ENCODE measurements at places on chromosomes 3 and 15.

- H3K27me3 ChIP-seq = no peaks in the 10 kb centered on the region
- H3K4me3 ChIP-seq = no peak overlapping the region
- no peaks in the 10 kb centered on the region for H3K36me3 ChIP-seq
- DNase-seq = no peak
- H3K27ac ChIP-seq = peak overlapping the region; percentile 80
Observed at GRCh38 chr3:5016211-5017161, 37.2 kb downstream of the BHLHE40 start.

DNA sequence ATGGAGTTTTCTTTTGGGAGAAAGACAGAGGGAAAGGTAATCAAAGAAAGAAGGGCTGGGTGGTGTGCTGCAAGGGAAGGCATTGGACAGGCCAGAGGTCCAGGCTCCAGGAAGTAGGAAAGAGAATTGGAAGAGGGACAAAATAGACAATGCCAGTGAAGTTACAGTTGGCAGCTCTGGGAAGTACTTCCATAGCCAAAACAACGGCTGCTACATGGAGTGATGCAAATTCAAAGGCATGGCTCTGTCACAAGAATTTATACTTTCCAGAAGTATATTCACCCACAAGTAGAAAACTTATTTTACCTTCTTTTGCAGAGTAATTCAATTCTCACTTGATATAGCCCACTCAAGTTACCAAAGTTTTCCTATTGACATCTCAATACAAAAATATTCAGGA, 191.5 kb downstream of the TNIK start:
- H3K4me3 ChIP-seq = no peak overlapping the region
- H3K4me1 ChIP-seq = peaks cover 22% of the 10 kb centered on the region
- no peaks in the 10 kb centered on the region for H3K27me3 ChIP-seq
- H3K36me3 ChIP-seq = no peaks in the 10 kb centered on the region
- no peak overlapping the region for H3K27ac ChIP-seq

- DNase-seq = no peak
- no peak overlapping the region for H3K27ac ChIP-seq
- H3K4me1 ChIP-seq = peaks cover 3% of the 10 kb centered on the region
- peaks cover 23% of the 10 kb centered on the region for H3K36me3 ChIP-seq
- H3K4me3 ChIP-seq = no peak overlapping the region
Observed at GRCh38 chr15:55827955-55828354, 85.0 kb upstream of the PRTG start.

DNA sequence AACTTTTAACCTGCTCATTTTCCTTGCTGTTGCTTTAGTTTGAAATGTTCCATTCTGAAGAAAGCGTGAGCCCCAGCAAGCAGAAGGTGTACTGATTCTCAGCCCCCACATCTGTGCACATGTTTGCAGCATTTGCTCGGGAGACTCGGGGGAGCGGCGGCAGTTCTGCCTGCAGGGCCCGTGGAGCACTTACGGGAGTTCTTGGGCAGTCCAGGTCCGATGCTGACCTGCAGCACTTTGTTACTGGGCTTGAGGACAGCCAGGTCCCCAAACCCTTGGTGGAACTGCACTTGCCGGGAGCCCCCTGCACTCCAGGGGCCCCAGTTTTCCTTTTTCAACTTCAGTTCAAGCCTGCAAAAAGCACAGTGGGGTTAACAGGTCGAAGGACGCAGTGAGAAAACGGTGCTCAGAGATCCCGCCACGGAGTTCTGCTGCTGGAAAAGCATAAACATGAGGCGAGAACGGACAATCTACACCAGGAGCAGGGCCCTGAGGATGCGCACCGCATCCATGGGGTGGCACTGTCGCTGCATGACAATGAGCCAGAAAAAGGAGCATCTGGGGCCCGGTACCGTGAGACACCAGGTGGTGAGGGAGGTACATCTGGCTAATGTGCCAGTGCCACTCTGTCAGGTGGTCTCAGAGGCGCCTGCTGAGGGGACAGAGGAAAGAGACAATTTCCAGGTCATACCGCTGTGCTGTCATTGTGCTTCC, 45.6 kb upstream of the LDHAL6B start:
- DNase-seq = no peak
- H3K4me1 ChIP-seq = peaks cover 34% of the 10 kb centered on the region
- H3K36me3 ChIP-seq = peaks cover 31% of the 10 kb centered on the region
- no peaks in the 10 kb centered on the region for H3K27me3 ChIP-seq
- H3K27ac ChIP-seq = no peak overlapping the region

- DNase-seq = no peak
- H3K4me3 ChIP-seq = no peak overlapping the region
- no peaks in the 10 kb centered on the region for H3K27me3 ChIP-seq
- H3K4me1 ChIP-seq = no peaks in the 10 kb centered on the region
- no peak overlapping the region for H3K27ac ChIP-seq
Observed at GRCh38 chr3:197841789-197842188, 50.7 kb downstream of the LRCH3 start.

DNA sequence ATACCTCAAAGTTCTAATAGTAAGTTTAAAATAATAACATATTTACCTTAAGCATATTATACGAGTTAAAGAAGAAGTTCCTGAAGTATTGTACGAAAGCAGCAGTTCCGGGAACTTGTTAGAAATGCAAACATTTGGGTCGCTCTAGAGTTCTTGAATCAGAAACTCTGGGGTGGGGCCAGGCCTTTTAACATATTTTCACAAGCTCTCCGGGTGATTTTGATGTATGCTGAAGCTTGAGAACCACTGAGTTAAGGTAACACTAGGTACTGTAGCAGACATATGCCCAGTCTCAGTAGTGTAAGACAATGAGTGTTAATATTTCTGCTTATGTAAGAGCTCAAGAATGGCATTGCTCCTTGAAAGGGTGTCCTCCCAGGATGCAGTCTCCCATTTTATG, 461.1 kb downstream of the C3orf38 start:
- H3K36me3 ChIP-seq = no peaks in the 10 kb centered on the region
- H3K4me1 ChIP-seq = no peaks in the 10 kb centered on the region
- DNase-seq = no peak
- H3K27me3 ChIP-seq = no peaks in the 10 kb centered on the region

GRCh38 chr15:74038707-74039655, 43.4 kb downstream of the GOLGA6A start:
- no peak overlapping the region for H3K4me3 ChIP-seq
- no peak for DNase-seq
- H3K4me1 ChIP-seq = peaks cover 34% of the 10 kb centered on the region

GRCh38 chr15:59998950-59999611, 5.0 kb upstream of the FOXB1 start:
- H3K27me3 ChIP-seq = peaks cover 100% of the 10 kb centered on the region
- H3K36me3 ChIP-seq = no peaks in the 10 kb centered on the region
- no peak overlapping the region for H3K27ac ChIP-seq
- peaks cover 15% of the 10 kb centered on the region for H3K4me1 ChIP-seq
- DNase-seq = no peak

DNA sequence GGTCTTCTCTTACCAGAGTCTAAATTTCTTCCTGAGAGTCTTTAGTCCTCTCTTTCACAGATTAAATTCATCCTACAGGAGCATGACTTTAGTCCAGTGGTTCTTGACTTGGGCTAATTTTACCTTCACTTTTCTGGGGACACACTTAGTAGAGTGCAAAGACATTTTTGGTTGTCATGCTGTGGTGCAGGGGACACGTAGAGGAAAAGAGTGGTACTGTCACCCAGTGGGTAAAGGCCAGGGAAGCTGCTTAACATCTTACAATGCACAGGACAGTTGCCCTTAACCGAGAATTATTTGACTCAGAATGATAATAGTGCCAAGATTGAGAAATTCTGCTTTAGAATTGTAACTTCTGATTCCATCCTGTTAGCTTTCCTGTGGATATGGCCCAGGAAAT, 772.5 kb upstream of the GRM7 start:
- peaks cover 2% of the 10 kb centered on the region for H3K4me1 ChIP-seq
- no peak for DNase-seq
- no peak overlapping the region for H3K4me3 ChIP-seq
- no peaks in the 10 kb centered on the region for H3K27me3 ChIP-seq
- H3K36me3 ChIP-seq = no peaks in the 10 kb centered on the region
- no peak overlapping the region for H3K27ac ChIP-seq

GRCh38 chr3:193014902-193015301, 97.2 kb upstream of the MB21D2 start:
- no peaks in the 10 kb centered on the region for H3K36me3 ChIP-seq
- H3K4me1 ChIP-seq = no peaks in the 10 kb centered on the region
- no peaks in the 10 kb centered on the region for H3K27me3 ChIP-seq
- no peak overlapping the region for H3K4me3 ChIP-seq

- no peaks in the 10 kb centered on the region for H3K36me3 ChIP-seq
- no peak overlapping the region for H3K27ac ChIP-seq
- H3K27me3 ChIP-seq = no peaks in the 10 kb centered on the region
Observed at GRCh38 chr3:23608650-23609049, 197.1 kb upstream of the UBE2E1 start.

- no peak overlapping the region for H3K27ac ChIP-seq
- no peaks in the 10 kb centered on the region for H3K36me3 ChIP-seq
- DNase-seq = no peak
- no peak overlapping the region for H3K4me3 ChIP-seq
- no peaks in the 10 kb centered on the region for H3K27me3 ChIP-seq
Observed at GRCh38 chr3:2071531-2071930, 27.1 kb upstream of the CNTN4 start.

DNA sequence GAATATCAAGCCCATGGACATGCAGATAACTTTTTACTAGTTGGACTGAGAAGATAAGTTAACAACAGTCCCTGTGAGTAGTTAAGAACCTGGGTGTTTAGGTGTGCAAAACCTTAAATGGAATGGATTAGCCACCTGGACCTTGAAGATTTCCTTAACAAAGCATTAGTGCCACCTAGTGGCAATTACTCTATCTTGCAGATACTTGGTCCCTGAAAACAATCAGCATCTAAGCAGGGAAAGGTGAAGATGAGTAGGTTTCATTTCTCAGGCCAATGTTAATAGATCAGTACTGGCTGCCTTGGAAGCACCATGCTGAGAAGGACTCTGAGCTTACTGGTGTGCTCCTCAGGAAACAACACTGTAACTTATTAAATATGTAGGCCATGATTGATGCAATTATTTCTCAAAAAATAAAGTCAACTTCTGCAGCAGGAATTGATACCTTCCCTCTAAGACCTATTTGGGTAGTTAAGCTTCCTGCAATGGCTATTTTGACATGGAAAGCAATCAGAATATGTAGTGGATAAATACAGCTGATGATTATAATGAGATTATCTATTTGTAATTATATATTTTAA, 329.4 kb downstream of the TBC1D5 start:
- no peaks in the 10 kb centered on the region for H3K36me3 ChIP-seq
- H3K4me1 ChIP-seq = no peaks in the 10 kb centered on the region
- no peak for DNase-seq
- H3K27me3 ChIP-seq = no peaks in the 10 kb centered on the region
- no peak overlapping the region for H3K27ac ChIP-seq

GRCh38 chr3:151445273-151446001, 15.4 kb downstream of the IGSF10 start:
- H3K4me3 ChIP-seq = no peak overlapping the region
- H3K27ac ChIP-seq = no peak overlapping the region
- no peaks in the 10 kb centered on the region for H3K4me1 ChIP-seq
- no peaks in the 10 kb centered on the region for H3K27me3 ChIP-seq
- H3K36me3 ChIP-seq = no peaks in the 10 kb centered on the region

DNA sequence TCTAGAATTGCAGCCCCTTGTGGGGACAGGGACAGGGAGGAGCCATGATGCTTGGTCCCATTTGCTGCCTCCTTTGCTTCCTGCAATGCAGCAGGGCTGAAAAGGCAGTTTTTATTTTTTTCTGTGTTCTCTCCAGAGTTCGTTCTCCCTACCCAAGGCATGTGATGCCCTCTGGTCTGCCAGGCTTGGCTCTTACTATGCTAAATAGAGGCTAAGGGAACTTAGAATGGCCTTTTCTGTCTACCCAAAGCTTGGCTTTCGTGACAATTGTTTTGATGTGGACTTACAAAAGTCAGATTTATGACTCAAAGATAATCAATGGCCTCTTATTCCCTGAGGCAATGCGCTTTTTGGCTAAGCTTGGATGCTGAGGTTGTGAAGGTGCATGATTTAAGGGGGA, 293.3 kb upstream of the TBL1XR1 start:
- no peak overlapping the region for H3K4me3 ChIP-seq
- H3K27me3 ChIP-seq = no peaks in the 10 kb centered on the region
- H3K27ac ChIP-seq = no peak overlapping the region
- peaks cover 14% of the 10 kb centered on the region for H3K4me1 ChIP-seq
- H3K36me3 ChIP-seq = no peaks in the 10 kb centered on the region
- no peak for DNase-seq

DNA sequence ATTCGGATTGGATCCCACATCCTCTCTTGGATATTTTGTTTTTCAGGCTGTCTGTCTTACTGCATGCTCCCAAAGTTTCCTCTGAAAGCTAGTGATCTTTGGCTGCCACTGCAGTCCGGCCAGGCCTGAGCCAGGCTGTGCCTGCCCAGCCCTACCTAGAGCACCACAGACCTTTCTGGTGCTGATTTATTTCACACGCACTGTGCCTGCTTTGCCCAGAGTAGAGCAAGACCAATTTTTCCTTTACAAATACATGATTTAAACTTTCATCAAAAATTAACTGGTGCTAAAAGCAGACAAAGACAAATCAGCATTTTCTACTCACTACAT, 28.0 kb upstream of the NDUFB4 start:
- no peak overlapping the region for H3K4me3 ChIP-seq
- H3K4me1 ChIP-seq = peaks cover 9% of the 10 kb centered on the region
- H3K27ac ChIP-seq = no peak overlapping the region
- no peaks in the 10 kb centered on the region for H3K36me3 ChIP-seq
- no peak for DNase-seq

- H3K27me3 ChIP-seq = no peaks in the 10 kb centered on the region
- peaks cover 21% of the 10 kb centered on the region for H3K4me1 ChIP-seq
- H3K36me3 ChIP-seq = no peaks in the 10 kb centered on the region
- no peak overlapping the region for H3K27ac ChIP-seq
- no peak for DNase-seq
- H3K4me3 ChIP-seq = no peak overlapping the region
Observed at GRCh38 chr3:184633237-184633579, 71.6 kb downstream of the EPHB3 start.

DNA sequence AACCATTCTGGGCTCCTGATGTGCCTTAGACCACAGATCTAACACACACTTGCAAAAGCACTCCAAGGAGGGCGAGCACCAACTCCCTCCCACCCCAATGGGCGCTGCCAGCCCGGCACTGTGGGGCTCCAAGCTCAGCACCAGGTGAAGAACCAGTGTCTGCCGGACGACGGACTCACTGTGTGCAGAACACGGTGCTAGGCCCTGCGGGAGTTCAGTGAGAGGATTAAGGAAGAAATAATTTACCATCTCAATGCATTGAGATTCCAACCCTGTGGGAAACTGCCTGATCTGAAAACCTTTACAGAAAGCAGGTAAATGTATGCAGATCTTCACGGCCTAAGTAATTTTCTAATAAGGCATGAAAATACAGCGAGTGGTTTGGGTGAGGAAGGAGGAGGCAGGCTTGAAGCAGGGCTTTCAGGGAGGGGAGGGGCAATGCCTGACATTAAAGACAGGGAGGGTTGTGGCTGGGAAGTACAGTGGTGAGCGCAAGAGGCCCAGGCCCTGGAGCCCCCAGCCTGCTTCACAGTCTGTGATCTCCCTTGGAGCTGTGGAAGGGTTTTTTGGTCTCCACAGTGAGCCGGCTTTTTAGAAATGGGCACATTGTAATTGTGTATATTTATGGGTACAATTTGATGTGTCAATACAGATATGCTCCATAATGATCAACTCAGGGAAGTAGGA, 35.6 kb upstream of the CHRNB4 start:
- no peaks in the 10 kb centered on the region for H3K36me3 ChIP-seq
- no peaks in the 10 kb centered on the region for H3K27me3 ChIP-seq
- peaks cover 16% of the 10 kb centered on the region for H3K4me1 ChIP-seq
- H3K27ac ChIP-seq = no peak overlapping the region
- H3K4me3 ChIP-seq = no peak overlapping the region

Measured in suprapubic skin (tissue), 4 donors.